ENCODE measurements at places on chromosomes 2 and 18.

- no peak for DNase-seq
These were observed 46.1 kb upstream of the GRHL1 start for GRCh38 chr2:9905413-9905812.

- DNase-seq, result peak; percentile 75
These were observed 64.9 kb downstream of the MCFD2 start for GRCh38 chr2:46850742-46851141.

DNA sequence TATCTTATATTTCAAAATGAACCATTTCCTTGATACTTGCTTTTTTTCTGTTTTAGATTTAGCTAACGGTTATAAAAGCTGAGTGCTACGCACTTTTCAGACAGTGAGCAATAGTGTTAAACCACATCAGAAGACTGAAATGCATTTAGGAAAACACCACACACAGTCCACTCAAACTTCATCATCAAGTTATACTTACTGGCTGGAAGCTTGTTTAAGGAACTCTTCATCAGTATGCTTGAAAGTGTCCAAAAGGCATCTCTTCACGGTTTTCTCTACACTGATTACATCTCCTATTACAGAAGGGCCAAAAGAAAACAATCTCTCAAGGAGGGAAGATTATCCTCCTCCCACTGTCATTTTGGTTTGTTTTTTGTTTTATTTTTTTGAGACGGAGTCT, 19.7 kb downstream of the ILKAP start:
- no peak for DNase-seq

- DNase-seq, result peak; percentile 42
These were observed 95.2 kb downstream of the POLE4 start for GRCh38 chr2:75053484-75054112.

- DNase-seq, result no peak
These were observed 64.4 kb upstream of the REV1 start for GRCh38 chr2:99554238-99554637.

DNA sequence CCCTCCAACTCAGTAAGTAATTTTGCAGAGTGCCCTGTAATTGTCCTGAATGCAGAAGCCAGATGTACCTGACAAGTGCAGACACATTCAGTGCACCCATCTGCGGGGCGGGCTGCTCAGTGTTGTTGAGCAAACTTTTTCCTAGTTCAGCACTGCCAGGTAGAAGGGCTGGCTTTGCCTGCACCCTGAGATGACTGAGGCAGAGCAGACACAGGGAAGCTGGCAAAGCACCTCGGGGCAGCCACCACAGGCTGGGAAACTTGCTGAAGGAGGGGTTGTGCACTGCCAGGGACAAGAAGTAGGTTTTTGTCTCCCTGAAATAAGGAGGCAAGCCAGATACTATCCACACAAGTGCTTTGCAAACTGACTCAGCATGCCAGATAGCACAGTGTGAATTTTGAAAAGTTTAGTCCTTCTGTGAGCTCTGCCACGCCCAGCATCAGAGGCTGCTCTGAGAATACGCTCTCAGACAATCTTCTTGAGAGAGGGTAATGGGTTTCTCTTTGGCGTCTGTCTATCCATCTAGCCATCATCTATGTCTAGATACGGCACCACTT, 62.3 kb downstream of the SOWAHC start:
- no peak for DNase-seq

GRCh38 chr18:35131387-35132020, 90.3 kb downstream of the MAPRE2 start:
- no peak for DNase-seq

DNA sequence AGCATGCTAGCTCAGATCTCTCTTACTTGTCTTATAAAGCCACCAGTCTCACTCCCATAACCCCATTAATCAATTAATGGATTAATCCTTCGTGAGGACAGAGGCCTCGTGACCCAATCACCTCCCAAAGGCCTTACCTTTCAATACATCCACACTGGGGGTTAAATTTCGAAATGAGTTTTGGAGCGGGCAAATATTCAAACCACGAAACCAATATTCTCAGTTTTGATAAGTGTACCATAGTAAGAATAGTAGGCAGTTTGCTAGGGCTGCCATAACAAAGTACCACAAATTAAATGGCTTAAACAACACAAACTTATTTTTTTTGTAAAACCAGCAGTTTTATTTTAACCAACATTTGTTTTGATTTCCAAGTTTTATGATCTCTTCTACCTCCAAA, 15.2 kb downstream of the HIBCH start:
- no peak for DNase-seq

Measured in EH (cell line).